ENCODE measurements at places on chromosomes 3 and 15. TPM values are rescaled to one million over a fixed set of nuclear protein-coding genes. Genes with fewer than 3 reads are reported as not detected.
A peak's percentile ranks its signal among the peaks of the same experiment; 100 is the strongest.

CP gene
- total RNA-seq = 2.0 TPM

ITIH1 gene
- total RNA-seq = 4.8 TPM

PRICKLE2 gene
- 28.3 TPM for total RNA-seq

TMCO5A gene
- total RNA-seq = 0.14 TPM

GPR160 gene
- 36.3 TPM for total RNA-seq

CSTA gene
- 3.6 TPM for total RNA-seq

DNA sequence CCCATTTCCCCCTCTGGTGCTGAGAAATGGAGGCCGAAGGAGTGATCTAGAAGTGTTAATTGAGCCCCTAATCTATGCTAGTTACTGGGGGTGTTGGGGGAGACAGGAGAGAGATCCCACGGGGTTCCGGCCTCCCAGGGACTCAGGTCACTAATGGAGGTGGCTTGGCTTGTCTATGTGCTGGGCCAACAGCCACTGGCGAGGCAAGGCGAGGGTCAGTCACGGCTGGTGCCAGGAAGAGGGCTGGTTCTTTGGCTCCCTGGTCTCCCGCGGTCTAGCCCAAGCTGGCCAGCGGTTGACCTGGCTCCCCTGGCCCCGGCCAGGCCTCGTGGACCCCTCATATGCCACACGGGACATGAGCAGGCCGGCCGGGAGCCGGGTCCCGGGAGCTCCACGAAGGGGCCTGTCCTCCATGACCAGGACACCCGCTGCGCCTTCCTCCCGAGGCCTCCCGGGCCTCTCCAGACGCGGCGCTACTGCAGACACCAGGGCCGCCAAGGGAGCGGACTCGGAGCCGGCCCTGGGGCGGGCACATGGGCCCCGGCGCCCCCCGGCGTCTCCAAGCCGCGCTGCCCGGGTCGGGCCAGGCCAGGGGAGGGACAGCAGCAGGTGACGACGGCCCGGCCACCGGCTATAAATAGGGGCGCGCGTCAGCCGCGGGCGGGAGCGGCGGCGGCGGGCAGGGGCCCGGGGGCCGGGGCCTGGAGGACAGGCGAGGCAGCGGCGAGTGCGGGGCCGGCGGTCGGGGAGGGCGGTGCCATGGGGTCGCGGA, at the start of gene ALPK3:
TSS of gene ALPK3 (plus strand) at position 663 of the 772 bp plus-strand sequence. CDS start at position 760, 97 bp downstream.
- no peak for DNase-seq

DNA sequence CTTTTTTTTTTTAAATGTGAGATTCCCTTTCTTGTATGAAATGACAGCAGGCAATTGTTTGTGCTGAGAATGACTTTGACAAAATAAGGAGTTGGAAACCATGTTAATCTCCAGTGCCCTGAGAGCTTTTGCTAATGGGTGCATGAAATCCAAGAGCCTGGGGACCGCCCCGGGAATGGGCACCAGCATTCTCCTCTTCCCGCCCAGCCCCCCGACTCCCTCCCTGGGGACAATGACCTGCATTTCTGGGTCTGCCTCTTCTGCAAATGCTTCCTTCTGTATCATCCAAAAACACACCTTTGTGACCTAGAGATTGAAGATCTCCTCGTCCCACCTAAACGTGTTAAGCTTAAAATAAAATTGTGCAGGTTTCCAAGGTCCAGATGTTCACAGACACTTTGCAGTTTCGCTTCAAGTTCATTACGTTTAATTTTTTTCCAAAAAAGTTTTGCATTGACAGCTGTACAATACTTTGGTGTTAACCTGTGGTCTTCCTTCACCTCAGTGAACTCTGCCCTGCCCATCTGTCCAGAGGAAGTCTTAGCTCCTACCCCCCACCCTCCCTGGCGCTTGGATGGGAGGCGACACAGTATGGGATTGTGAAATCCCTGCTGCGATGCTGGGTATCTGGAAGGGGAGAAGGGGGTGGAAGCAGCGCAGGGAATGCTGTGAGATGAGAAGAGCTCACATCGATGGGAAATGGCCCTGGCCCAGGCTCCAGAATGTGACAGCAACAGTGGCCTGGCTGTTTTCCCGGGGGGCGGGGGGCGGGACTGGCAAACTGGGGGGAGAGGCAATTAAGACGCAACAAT, 50.1 kb downstream of the TLE3 start:
- no peak for DNase-seq

GRCh38 chr15:36977659-36978058, 122.7 kb downstream of the MEIS2 start:
- peak; percentile 38 for DNase-seq

DNA sequence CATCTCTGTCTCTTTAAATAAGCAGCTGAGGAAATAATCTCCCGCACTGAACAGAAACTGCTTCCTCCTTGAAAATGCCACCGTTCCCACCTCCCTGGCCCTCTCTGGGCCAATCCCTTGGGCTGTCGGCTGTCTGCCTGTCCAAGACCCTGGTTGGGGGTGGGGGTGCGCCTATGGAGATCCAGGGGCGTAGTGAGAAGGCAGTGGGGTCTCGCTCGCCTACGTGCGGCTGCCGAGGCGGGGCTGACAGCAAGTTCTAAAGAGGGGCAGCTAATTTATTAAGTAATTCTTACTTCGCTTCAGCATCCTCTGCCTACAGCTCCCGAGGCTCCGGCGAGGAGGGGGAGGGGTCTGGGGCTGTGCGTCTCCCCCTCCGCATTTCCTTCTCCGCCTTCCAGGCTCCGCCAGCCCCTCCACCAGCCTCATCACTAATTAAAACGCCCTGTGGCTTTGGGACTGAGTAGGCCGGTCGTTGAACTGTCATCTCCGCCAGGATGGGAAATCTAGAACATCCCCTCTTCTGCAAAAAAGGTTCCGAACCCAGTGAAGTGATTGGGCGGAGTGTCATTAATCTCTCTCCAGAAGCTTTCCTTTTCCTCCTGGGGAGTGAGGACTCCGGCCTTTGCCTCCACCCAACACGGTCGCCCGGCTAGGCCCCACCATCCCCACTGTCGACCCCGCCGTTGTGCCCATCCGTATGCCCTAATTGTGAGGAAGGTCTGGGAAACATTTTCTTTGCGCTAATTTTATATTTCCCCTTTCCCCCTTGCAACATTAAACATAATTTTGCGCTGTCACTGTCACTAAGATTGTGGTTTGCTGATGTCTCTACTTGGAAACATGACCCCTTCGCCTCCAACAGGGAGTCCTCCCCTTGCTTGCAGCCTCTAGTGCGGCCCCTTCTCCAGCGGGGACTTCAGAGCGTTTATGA, 16.9 kb downstream of the NR2F2 start:
- no peak for DNase-seq

DNA sequence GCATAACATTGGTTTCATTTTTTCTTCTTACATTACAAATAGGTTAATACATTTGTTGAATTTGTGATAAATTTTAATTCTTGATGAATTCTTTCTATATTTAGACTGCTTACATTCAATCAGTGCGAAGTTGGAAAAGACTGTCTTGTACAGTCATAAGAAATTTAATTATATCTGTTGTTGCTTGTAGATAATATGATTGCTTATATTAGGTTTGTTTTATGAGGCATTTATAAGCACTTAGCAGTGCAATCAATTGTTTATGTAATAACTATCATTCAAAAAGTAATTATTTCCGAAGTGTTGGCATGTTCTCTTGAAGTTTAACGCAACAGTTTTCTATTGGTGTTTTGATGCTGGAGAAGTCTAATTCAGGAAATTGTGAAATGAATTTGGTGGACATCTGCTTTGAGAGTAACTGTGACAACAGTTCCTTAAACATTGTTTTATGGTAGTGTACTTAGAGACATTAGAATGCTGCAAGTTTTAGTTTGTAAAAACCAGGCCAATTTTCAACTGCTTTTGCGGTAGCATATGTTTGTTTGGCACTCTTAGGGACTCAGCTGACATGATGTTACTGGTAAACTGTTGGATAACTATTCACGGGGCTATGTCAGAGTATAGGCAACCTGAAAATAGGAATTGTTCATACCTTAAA, 99.7 kb downstream of the NAALADL2 start:
- DNase-seq = no peak

DNA sequence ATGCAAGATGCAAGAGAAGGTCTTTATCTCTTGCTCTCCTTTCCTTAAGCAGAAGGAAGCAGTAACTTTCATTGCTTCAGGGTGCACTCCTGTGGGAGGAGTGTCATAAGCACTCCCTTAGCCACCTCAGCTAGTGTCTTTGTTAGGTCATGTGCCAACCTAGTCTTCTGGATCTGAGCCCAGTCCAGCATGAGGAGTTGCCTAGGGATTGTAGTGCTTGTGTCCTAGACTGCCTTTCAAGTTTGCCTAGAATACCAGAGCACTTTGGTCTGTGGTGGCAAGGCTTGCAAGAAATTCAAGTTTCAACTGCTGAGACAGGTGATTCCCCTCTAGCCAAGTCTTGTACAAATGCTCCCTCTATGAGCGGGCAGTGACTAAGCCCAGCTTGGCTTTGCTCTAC, 633.6 kb downstream of the ZNF385D start:
- DNase-seq = no peak

Measured in mucosa of gallbladder (tissue), 1 donor.